Anterior cingulate cortex (tissue), 58 donors: ENCODE measurements at places on chromosomes 3 and 15.

DNA sequence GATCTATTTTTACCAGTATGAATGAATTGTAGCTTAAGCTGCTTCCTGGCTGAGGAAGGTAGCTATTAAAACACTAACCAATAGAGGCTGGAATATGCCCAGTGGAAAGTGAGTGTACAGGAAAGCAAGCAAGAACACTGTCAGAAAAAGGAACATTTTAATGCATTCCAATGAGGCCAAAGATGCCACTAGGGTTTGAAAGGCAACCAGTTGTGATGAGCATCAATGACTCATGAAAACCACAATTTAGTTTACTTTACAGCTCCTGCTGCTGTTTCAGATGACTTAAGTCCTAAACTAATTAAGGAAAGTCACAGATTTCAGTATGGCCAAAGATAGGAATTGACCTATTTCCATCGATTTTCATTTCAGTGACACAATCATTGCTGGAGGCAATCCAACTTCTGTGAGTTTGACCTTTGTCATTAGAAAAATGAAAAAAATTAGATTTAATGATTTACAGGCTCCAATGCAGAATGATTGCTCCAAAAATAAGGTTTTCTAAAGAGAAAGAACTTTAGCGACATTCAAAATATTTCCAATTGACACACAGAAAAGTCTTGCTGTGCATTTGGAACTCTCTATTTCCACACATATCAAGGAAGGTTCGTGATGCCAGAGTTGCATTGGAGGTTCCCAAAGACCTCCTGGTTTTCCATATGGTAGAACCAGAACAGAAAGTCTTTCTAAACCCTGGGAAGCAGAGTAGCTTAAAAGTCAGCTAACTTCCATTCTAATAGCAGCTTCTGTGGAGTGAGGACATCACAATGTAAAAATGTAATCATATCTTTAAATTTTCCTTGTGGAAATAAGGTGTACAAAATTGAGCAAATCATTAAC is 103.0 kb downstream of the SUCNR1 start:
- no peak for DNase-seq

DNA sequence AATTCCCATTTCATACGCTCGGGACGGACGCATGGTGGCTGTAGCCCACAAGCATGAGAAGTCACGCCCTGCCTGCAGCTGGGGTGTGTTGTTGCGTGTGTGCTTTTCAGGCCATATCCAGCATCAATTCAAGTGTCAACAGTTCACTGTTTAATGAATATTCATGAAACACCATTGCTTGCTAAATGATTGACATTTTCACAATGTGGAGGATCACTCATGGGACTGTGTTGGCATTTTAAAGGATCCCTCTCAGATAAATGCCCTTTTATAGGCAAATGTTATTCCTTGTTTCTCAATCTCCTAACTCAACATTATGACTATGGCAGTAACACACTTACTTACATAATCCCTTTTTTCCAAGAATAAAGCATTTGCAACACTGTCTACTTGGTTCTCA is 511.3 kb downstream of the GABRG3 start:
- no peak for DNase-seq

DNA sequence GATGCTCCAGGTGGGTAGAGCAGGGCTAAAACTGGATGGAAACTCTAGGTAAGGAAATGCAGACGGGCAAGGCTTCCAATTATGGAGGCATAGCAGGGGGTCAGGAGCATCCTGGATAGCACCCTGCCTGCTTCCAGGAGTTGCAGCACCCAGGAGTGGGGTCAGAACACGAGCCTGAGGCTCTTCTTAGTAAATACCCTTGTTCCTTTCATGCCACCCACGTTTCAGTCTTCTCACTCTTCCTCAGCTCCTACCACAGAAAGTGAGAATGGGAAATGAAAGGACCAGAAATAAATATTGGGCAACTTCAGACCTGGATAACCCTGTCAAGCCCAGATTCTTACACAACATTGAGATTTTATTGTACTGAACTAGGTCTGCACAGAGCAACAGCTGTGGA is 16.4 kb downstream of the CCR1 start:
- DNase-seq = no peak

DNA sequence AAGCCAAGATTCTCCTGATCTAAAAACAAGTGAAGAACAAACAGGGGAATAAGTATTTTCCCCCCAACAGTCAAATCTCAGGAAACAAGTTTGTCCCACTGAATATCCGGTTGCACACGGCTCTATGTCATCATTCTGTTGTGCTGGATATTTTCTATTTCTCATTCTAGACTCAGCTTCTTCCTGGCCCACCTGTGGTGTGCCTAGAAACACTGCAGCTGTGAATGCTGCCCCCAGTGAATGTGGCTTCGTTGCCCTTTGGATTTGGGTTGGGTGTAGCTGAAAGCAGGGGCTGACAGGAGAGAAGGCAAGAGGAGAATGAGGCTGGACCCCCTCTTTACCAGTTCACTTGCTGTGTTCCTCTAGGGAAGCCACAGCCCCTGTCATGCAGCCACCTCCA is 181.2 kb upstream of the PROK2 start:
- no peak for DNase-seq

GRCh38 chr3:169179722-169180121 is 483.8 kb downstream of the MECOM start:
- DNase-seq = no peak

DNA sequence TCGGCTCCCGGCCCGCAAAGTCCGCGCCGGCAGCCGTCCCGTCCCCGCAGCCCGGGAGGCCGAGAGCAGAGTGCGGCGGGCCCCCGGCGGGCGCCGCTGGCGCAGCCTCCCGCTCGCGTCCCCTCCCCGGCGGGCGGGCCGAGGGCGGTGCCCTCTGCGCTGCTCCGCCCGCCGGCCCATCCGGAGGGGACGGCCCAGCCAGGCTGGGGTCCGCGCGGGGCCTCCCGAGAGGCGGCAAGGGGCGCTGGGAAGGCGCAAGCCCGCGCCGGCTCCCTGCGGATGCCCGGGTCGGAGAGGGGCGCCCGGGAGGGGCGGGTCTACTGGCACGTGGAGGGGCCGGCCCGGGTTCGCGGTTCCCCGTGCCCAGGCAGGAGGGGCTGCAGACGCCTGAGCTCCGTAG is at the start of the genes CLCN2 and POLR2H:
TSS of gene CLCN2 (minus strand) at position 74 of the 400 bp plus-strand sequence. CDS start 126 bp downstream, outside the sequence.
TSS of gene POLR2H (plus strand) at position 179 of the 400 bp plus-strand sequence. CDS start 1,783 bp downstream, outside the sequence.
- DNase-seq = peak; percentile 59

DNA sequence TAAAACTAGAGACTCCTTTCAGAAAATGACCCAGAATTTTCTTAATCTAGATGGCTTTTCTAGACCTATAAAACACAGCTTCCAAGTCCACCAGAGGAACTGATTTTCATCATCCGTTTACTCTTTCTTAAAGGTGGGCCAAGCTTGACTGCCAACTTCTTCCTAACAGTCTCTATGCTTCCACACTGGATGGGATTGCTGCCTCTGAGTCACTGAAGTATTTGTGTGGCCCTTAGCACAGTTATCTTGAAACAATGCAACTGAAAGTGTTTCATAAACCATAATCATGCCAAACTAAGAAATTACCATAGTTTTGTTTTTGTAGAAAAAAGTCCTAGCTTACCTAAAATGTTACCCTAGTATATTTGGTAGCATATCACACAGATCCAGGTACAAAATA is 985.7 kb downstream of the TUSC7 start:
- DNase-seq = no peak

DNA sequence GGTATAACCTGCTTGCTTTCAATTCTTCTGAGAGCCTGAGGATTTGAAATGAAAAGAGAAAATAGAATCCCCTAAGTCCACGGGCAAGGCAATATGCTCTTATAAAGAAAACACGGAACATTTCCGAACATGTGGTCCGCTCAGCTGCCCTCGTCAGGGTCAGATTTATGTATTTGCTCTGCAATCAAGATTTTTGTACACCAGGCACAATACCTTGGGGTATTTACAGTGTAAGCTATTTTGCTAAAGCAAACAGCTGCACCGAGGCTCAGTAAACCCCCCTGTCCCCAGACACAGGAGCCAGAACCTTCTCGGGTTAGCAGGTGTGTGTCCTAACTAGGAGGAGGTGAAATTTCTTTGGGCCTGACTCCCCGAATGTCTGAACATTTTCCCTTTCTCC is 155.8 kb upstream of the LRIG1 start:
- DNase-seq = no peak

GRCh38 chr15:90412356-90413194 is 24.5 kb downstream of the IQGAP1 start:
- no peak for DNase-seq

- no peak for DNase-seq
These were observed 28.5 kb downstream of the PLSCR4 start for GRCh38 chr3:146222204-146223046.
